ENCODE measurements at places on chromosomes 1 and 21.

DNA sequence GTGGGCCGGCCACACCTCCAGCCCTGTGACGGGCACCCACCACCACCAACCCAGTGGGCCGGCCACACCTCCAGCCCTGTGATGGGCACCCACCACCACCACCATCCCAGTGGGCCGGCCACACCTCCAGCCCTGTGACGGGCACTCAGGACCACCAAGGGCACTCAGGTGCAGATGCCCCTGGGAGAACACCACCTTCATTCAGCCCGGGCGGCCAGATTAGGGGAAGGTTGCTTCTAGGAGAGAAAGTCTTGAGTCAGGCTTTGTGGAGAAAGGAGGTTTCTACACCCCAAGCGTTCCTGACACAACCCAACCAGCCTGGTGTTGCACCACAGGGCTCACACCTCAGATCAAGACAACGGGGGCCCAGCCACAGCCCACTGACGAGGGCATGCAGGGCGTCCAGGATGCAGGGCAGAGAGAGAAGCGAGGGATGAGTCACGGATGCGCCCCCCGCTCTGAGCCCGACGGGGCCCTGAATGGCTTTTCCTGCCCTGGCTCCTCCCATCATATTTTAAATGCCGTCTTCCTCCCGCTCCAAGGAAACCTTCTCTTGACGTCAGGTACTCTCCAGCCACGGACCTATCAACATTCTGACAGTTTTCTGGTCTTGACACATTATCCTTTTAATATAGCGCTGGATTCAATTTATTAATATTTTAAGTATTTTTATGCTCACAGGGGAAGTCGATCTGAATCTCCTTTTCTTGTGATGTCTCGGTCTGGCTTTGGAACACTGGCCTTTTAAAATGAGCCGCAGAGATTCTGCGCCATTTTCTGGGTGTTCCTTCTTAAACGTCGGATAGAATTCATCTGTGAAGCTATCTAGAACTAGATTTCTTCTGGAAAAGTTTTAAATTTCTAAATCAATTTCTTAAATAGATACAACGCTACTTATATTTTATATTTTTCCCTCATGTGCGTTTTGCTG is 631 bp upstream of the SPATC1L start:
- DNase-seq, result no peak

GRCh38 chr1:160354388-160354985 is 11.3 kb downstream of the NCSTN start:
- DNase-seq, result no peak

- DNase-seq, result no peak
Observed at GRCh38 chr1:15153842-15154479, 414 bp downstream of the TMEM51 start.

DNA sequence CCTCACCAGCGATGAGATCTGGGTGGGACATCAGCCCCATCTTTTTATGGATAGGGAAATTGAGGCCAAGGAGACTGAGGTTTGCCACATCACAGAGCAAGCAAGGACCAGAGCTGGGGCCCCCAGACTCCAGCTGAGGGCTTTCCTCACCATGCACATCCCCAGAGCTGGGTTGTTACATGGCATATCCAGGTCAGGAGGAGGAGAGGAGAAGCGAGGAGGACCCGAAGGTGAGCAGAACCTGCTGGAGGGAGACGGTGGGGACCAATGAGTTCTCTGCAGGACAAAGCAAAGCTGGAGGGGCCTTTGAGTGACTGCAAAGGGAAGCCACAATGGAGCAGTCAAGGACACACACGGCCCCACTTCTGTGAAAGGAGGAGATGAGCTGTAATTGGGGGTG is 255.5 kb upstream of the CSF3R start:
- no peak for DNase-seq

- DNase-seq, result no peak
Observed at GRCh38 chr21:46394595-46395104, 64.0 kb upstream of the DIP2A start.

GRCh38 chr1:207938016-207938415 is 27.1 kb upstream of the CD34 start:
- no peak for DNase-seq

DNA sequence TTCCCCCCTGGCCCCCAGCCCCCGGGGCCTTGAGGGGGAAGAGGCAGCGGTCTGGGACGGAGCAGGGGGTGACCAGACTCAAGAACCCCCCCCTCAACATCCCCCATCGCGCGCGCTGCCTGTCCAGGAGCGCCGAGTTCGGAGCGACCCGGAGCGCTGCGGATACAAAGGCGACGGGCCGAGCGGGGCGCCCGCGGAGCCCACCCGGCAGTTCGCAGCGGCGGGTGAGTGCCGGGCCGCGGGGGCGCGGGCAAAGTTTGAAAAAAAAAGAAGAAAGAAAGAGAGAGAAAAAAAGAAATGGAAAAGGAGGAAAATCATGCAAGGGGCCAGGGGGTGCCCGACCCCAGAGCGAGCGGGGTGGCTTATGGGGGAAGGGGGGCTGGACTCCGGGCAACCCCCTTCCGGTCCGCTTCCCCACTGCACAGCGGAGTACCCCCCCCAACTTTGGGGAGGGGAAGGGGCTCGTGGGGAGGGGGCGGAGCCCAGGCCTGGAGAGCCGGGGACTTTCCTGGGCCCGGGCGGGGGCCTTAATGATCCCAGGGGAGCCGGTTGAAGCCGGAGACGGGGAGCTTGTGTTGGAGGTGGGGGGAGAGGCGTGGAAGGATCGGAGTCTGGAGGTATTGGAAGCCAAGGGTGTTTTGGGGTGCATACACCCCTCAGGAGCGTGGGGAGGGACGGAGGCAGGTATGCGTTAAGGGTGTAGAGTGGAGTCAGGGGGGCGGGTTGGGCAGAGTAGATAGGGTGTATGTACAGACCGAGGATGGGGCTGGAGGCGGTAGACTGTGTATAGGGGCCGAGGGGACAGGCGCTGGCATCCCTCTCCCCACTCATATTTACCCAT is 502 bp downstream of the VANGL2 start:
- no peak for DNase-seq

DNA sequence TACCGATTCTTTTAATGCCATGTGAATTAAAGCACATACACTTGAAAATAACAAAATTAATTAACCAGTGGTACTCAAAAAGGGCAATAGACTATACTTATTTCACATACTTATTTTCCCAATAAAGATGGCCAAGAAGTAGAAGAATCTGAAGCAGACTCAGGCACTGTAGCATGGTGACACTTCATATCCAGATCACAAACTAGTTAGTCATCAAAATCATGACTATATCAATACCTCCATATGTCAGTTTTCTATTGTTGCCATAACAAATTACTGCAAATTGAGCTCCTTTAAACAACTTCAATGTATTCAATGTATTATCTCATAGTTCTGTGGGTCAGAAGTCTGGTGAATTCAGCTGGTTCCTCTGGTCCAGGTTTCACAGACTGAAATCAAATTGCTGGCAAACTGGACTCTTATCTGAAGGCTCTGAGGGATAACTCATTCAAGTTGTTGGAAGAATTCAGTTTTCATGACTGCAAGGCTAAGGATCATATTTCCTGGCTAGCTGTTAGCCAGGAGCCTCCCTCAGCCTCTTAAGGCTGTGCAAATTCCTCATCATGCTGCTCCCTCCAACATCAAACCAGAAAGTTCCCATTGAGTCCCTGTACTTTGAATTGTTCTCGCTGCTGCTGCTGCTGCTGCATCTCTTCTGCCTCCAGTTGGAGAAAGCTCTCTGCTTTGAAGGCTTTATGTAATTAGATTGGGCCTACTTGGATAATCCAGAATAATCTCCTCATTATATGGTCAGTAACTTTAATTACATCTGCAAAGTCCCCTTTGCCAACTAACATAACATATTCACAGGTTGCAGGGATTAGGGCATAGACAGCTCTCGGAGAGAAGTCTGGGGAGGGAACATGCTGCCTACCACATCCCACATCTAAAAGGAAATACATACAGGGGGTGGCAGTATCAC is 91.5 kb downstream of the MRPL39 start:
- no peak for DNase-seq

- no peak for DNase-seq
Observed at GRCh38 chr1:22350924-22351767, 100.5 kb upstream of the ZBTB40 start.

DNA sequence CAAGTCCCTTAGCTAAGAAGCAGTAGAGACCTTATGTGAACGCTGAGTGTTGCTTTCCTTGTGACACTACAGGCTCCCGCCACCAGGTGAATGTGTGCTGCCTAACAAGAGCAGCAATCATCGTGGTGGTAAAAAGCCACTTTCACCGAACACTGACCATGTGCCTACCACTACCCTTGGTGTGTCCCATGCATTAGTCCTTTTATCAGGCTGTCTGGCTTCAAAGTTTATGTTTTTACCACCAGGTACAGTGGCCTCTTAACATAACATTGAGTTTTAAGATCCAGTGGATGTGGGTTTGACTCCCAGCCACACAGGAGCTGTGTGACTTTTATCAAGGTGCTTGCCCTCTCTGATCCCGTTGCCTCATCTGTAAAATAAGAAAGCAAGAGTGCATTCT is 1.7 kb downstream of the C1QB start:
- no peak for DNase-seq

- DNase-seq, result no peak
Observed at GRCh38 chr1:37465593-37466517, 8.5 kb upstream of the ZC3H12A start.

DNA sequence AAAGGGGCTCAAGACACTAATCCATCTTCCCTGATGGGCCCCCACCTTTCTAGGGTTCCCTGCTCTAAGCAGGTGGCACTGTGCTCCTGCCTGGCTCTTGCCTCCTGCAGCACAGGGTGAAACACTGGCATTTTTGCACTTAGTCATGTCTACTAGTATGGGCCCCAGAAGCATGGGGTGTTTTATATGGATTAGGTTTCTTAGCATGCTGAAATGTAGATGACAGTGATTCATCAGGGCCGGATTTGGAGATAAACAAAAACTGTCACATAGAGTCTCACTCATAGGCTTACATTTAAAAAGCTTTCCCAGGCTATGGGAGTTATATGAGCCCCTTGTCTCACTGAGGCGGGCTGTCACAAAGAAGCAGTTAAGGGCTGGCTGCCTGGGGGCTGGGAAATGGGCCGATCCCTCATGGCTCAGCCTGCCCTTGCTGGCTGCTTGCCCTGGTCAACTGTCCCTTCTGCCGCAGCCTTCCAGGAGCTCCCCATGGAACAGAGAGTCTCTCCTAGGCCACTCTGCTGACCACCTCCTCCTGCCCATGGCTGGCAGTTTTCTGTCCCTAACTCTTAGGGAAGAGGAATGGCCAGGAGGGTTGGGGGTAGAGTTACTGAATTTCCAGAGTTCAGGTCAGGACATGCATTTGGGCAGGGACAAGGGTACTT is 6.5 kb downstream of the GALNT2 start:
- no peak for DNase-seq

GRCh38 chr1:192776998-192777397 is 31.8 kb upstream of the RGS2 start:
- no peak for DNase-seq

- DNase-seq, result no peak
Observed at GRCh38 chr1:215963040-215963439, 395.9 kb downstream of the KCTD3 start.

DNA sequence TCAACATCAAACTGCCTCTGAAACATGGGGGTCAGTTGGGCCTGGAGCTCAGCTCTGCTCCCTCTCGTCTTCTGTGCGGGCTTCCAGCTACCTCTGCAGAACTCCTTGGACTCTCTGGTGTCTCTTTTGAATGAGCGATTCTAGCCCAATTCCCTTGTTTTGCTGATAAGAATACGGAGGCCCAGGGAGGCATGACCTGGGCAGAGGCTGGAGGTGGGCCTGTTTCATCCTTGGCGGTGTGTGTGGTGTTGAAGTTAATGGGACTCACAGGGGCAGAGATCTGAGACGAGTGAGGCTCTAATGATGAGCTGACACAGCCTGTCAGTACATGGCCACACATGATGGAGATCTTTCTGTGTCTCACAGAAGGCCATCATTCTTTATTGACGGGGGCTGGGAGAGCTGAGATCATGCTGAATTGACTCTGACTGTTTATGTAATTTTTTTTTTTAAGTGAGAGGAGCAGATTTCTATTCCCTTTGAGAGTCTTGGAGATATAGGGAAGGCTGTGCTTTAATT is 134.5 kb downstream of the URB2 start:
- no peak for DNase-seq

Data from activated T-helper 1 cell treated with anti-CD3 and anti-CD28 coated beads, Interleukin-2, amount 50 U/mL, for 16 hours (primary cell).